ENCODE measurements at places on chromosomes 2 and 18.

DNA sequence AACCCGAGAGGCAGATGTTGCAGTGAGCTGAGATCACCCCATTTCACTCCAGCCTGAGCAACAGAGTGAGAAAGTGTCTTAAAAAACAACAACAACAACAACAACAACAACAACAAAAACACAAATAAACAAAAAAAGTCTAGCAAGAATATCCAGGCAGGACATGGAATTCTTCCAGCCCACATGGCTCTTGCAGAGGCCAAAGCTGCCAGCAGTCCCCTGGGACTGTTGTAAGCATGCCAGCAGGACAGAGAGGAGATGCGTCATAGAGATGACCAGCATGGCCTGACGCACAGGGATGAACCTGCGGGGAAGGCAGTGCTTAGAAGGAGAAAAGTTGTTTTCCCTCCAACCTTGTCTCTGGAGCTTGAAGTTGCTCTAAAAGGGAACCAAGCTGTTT is 182.3 kb upstream of the PGAP1 start:
- DNase-seq = no peak

- DNase-seq = no peak
These were observed 122.8 kb downstream of the ARL4C start for GRCh38 chr2:234374150-234374508.

- no peak for DNase-seq
These were observed 144.7 kb upstream of the CREB1 start for GRCh38 chr2:207385076-207385475.

DNA sequence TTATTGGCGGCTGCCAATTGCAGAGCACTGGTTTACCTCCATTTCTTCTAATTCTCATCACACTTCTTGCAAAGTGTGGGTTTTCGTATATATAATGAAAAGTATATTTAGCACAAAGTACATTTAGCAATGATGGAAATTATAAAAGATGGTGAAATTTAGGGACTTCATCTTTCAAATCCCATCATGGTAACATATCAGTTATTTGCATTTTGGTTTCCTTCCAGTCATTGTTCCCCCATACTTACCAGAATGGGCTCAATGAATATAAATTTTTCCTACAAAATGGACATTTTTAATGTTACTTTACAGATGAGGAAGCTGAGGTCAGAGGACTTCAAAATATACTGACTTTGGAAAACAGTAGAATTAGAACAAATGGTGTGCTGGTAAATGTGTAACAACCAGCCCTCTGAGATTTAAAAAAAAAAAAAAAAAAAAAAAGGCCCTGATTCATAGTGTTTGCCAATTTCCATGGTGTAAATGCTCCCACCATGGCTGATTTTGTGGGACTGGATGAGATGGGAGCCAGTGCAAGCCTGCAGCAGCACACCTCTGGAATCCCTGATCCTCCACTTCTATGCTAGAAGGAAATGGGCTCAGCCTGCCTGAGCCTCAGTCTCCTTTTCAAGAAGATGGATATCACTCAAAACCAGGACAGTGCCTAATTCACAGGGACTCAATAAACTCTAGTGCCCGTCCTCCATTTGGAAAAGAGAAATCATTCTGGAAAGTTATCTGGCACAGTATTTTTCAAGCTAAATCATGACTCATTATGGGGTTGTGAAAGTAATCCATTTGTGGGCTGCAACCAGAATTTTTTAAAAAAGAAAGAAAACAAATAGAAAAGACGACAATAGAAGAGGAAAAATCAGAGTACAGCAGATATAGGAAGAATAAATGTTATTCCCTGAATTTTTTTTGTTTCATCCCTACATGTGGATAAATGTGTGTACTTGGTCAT is 34.0 kb downstream of the LBH start:
- DNase-seq = no peak

GRCh38 chr2:88187927-88188326 is 17.8 kb downstream of the THNSL2 start:
- peak; percentile 33 for DNase-seq

- DNase-seq = no peak
These were observed 1.7 kb upstream of the LDLRAD4 start for GRCh38 chr18:13216711-13217465.
